ENCODE measurements at places on chromosomes 5 and 9. TPM values are rescaled to one million over a fixed set of nuclear protein-coding genes. Genes with fewer than 3 reads are reported as not detected.

- DNase-seq: no peak
Observed at GRCh38 chr9:106110483-106110882, 416.1 kb downstream of the TMEM38B start.

GRCh38 chr5:16477541-16477940, 11.9 kb upstream of the ZNF622 start:
- DNase-seq: no peak

DNA sequence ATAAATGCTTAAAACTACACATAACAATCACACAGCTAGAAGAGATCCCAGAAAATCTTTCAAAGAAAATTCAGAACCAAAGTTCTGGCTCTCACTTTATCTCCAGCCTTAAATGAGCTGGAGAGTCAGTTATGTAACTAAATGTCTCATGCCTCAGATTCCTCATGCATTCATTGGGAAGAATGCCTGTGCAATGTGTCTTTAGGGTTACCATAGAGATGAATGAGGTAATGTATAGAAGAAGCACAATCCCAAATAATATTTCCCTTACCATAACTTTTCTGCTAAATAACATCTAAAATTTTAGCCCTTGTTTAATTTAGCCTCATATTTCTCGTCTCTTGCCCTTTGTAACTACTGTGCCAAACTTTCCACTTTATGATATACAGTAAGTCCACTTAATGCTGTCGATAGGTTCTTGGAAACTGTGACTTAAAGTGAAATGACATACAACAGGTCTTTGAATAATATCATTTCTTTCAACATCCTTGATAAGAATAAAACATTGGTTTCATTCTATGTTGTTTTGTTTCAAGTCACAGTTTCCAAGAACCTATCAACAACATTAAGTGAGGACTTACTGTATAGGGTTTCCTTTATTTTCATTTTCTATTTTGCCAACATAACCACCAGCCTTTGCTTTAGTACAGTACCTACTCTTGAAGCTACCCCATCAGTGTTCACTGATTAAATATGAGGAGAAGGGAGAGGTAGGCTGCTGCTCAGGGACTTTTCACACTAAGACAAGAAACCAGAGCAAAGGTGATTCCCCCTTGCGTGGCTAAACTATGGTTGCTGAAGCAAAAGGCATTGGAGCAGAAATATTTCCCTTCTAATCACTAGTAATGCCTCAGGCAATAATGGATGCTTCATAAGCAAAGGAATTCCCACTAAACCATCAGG, 295.7 kb upstream of the PTGER4 start:
- DNase-seq: no peak

DNA sequence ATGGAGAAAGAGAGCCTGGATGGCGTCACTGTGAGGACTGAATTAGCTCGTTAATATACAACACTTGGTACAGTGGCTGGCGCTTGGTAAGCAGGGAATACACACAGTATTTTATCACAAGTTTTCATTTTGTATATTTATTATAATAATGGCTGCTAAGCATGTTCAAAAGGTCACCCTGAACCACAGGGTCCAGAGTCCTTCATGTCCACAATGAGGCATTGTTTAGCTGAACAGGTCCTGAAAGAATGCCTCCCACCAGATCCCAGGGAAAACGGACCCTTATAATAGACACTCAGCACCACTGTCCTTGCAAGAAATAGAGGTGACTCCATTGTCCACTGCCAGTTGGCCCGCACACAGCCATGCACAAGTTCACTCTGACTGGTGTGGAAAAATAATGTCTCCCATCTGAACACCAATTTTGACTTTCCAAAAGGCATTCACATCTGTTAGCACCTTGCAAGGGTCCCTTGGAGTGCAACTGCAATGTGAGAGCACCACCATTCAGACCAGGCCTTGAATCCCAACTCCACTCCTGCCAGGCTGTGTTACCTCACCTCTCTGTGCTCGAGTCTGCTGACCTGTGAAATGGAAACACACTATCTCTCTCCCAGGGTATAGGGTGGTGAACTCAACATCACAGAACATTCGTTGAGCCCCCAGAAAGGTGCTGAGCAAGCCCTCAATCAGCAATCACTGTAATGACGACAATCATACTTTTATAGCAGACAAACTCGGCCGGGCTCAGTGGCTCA, 3.9 kb downstream of the VDAC1 start:
- DNase-seq: no peak

DNA sequence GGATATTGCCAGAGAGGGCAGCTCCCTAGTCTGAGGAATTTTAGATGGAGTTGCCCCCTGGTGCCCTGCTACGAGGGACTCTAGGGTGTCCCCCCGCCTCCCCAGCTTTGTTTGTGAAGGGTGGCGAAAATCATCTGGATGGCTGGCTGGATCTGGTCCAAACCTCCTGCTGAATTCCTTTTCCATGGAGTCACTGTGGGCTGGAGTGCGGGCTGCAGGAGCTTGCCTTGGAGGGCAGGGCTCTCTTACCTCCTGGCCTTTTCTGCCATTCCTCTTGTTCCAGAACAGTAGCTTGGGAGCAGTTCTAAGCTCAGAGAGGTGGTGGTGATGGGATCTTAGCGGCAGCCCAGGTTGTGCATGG, 2.1 kb downstream of the SYNPO start:
- DNase-seq: peak; percentile 83

DNA sequence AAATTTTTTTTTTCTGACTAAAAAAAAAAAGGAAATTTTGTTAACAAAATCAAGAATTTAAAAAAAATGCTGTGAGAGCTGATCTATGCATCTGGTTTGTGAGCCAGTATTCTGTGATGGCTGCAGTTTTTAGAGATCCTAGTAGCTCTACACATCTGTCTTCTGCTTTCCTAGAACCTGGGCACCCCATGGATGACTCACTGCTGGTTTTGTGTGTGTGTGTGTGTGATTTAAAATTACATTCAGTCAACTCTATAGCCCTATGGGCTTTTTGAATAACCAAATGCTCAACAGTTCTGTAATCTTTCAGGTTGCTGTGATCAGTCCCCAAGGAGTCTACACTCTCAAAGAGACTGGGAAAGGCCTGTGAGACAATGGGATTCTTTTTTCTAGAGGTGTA, 2.5 kb upstream of the PSMD5 start:
- no peak for DNase-seq

DNA sequence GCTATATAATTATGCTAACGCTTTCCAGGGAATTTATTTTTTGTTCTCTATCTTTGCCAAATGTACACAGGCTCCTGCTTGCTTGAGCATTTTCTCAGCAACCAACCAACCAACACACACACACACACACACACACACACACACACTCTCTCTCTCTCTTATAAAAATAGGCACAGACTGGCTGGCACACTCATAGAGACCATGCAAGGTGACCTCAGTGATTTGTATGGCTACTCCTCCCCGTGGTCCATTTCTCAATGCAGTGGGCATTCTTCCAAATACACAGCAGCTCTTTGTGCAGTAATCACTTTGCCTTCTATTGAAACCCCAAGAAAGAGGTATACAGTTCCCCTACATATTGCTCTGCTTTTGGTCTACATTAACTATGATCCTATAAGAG, 416.0 kb downstream of the MAN2A1 start:
- DNase-seq: no peak

DNA sequence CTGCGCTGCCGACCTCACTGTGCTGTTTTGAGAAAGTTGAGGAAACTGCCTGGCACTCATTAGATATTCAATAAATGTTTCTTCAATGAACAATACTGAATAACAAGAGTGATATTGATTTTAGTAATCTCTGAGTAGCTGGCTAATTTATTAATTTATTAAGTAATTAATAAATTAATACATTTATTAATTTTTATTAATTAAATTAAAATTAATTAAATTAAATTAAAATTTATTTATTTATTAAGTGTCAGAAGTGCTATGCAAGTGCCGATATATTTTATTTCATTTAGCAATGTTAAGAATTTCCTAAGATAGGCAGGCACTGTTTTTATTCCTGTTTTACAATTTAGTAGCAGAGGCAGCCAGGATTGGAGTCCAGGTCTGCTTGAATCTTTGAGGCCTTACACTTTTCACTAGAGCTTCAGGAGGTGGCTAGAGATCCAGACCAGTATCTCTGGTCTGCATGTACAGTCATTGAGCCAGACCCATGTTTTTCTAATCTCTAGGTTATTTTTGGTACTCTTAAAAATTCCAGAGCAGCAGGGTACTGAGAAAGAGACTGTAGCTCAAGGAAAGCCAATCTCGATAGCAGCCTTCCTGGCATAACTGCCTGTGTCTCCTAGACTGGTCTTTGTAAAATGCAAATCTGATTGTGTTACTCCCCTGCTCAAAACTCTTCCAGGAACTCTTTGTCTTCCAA, 109.2 kb downstream of the ARHGEF28 start:
- no peak for DNase-seq

DNA sequence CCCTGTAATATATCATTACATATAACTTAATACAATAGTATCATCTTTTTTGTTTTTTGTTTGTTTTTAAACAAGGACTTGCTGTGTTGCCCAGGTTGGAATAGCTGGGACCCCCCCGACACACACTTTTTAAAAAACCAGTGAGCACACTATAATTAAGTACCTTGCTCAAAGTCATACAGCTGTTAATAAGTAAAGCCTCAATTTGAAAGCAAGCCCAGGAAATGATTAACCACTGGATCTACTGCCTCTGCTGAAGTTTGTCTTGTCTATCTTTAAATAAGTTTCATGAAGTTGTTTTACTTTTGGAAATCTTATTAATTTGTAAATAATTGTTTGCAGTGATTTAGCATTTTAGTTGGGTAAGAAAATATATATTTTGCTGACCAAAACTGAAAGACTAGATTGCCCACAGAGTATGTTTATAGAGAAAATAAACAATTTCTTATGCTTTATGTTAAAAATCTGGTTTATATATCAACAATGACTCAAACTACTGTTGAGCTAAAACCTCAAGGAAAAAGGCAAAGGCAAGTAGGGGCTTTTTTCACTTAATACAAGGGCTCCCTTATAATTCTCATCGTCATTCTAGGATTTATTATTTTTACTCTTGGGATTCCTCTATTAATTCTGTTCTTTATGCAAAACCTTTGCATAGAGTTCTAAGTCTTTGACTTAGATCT, 5.8 kb upstream of the CARNMT1 start:
- DNase-seq: no peak

DNA sequence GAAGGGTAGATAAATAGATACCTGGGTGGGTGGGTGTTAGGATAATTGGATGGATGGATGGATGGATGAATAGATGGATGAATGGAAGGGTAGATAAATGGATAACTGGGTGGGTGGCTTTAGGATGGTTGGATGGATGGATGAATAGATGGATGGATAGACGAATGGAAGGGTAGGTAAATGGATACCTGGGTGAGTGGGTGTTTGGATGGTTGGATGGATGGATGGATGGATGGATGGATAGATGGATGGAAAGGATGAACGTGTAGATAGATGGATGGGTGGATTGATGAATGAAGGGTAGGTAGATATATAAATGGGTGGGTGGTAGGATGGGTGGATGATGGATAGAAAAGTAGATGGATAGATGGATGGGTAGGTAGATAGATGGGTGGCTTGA, 59.8 kb upstream of the RXRA start:
- no peak for DNase-seq

- DNase-seq: no peak
Observed at GRCh38 chr5:160514866-160515265, 93.2 kb downstream of the PTTG1 start.

DNA sequence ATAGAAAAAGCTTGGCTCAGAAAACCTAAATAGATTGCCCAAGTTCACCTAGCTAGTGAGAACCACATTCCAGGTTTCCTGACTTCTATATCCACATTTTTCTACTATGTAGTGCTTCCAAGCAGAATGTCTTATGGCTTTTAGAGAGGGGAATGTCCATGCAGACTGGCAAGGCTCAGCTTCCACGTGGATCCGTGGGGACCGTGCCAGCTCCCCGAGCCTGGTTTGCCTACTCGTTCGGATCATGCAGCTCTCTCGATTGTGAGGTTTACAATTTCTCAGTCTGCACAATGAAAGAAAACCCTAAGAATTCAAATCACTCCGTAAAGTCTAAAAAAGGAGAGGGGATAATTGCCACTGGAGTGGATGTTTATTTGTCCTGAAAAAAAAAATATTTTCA, 256.5 kb upstream of the NR4A3 start:
- no peak for DNase-seq

GRCh38 chr9:36006549-36007315, 30.0 kb upstream of the RECK start:
- no peak for DNase-seq

DNA sequence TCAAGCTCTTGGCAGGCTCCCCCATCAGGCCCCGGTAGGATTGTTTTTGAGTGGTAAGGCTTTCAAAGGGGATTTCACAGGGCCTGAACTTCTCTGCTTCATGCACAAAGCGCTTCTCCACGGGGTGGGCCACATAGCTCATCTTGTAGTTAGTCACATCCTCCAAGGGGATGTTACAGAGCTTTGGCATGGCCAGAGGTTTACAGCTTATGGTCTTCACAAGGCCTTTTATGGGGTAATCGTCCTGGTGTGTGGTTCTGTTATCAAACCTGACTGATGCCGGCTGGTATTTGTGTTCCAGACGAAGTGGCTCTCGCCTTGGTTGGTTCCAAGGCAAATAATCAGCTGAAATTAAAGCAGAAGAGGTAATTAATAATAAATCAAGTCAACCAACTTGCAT, 104.3 kb downstream of the SAXO1 start:
- no peak for DNase-seq

- DNase-seq: no peak
Observed at GRCh38 chr5:11385251-11385900, 518.9 kb downstream of the CTNND2 start.

DNA sequence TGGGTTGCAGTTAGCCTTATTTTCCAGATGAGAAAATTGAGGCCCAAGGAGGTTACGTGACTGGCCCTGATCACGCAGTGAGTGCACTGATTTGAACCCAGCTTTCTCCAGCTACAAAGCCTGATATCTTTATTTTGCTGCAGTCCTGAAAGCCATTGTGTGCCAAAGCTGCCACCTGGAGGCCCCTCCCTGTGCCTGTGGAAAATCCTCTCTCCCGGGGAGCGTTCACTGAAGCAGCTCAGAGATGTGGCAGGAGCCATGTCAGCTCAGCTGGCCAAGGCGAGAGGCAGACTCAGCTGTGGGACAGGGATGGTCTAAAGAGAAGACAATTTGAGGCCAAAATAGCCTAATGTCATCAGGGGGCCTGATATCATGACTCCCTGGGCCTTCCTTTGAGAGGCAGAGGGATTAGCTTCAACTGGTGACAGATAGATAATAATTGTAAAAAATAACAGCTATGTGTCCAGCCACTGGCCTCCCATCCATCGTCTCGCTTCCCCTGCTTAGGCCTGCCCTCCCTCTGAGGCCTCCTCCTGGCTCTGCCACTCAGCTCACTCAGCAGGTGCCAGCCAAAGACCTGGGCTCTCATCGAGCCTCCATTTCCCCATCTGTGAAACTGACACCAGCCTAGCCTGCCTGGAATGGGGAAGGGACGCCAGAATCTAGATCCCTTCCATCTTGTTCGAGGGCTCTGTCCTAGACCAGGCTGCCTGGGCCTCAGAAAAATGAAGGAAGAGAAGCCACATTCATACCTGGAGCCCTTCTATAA, 74.3 kb upstream of the GGTA1 start:
- no peak for DNase-seq

SLC36A3 gene
- not detected for total RNA-seq

ATG10 gene
- 3.1 TPM for total RNA-seq

BRINP1 gene
- total RNA-seq: not detected

PDE8B gene
- 12.9 TPM for total RNA-seq

CENPK gene
- 1.7 TPM for total RNA-seq

MAMDC2 gene
- total RNA-seq: 24.6 TPM
